ENCODE measurements at places on chromosomes 11 and 22.

DNA sequence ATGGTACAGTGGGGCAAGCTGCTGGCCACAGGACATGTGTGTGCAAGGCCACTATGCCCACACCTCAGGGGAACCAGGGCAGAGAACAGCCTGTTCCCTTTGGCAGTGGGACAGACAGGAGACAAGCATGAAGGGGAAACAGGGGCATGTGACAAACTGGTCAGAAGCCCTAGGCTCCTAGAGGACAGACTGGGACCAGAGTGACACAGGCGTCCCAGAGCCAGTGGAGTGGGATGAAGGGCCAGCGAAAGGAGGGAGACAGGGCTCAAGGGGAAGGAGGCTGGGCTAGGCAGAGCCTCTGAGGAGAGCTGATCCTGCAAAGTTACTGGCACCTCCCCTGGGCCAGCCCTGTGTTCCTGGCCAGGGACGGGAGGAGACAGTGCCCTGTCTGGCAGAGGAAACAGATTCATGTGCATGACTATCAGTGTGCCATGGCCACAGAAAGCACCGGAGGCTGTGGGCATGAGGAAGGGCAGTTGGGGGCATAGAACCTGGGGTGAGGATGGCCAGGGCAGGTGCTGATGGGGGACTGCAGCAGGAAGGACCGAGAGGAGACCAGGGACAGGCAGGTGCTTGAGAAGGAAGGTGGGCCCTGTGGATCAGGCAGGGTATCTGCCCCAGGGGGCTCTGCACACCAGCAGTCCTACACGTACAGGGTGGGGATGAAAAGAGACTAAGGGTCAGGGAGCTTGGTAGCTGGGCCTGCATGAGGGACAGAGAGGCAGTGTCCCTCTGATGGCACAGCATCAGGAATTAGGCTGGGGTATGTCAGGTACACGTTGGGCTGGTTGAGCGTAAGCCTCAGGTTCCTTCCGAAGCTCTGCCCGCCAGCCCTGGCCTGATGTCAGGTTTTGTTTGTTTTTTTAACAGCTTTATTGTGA lies 9.8 kb downstream of the DERL3 start:
- DNase-seq, result no peak

- no peak for DNase-seq
Observed at GRCh38 chr11:34909415-34909814, 6.8 kb downstream of the APIP start.

DNA sequence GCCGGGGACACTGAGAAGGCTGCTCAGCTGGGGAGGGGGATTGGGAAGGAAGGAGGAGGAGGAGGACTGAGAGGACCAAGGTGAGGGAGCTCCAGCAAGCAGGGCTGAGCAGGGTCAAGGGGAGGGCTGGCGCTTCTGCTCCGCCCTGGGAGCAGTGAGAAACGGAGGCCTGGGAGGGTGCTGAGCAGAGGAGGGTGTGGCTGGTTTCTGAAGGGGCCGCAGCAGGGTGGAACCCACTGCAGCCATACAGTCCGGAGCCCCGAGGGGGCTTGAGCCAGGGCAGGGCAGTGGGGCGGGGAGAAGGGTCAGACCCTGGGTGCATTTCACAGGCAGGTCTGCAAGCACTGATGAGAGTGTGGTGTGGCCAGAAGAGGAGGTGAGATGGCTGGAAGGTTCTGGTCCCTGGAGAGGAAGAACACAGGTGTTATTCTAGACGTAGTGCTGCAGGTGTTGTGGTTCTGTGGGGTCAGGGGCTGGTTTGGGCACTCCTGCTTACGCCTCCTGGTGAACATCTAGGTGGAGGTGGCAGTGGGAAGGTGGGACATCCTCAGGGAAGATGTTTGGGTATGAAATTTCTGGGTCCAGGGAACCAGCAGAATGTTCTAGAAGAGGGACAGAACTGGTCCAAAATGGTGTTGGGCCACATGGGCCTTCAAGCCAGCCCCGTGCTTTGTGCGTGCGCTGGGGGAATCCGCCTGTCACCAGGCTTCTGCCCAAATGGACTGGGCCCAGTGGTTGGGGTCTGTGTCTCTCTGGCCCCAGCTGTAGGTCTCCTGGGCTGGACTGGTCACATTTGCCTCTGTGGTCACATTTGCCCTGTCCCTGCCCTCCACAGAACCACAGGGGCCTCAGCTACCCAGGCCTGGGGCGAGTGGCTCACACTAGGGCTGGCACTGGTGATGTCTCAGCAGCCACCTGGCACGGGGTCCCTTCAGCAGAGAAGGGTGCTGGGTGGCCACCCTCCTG lies 714.7 kb downstream of the BRD1 start:
- DNase-seq, result no peak

- DNase-seq, result no peak
Observed at GRCh38 chr22:43315687-43316217, 27.4 kb downstream of the SCUBE1 start.

DNA sequence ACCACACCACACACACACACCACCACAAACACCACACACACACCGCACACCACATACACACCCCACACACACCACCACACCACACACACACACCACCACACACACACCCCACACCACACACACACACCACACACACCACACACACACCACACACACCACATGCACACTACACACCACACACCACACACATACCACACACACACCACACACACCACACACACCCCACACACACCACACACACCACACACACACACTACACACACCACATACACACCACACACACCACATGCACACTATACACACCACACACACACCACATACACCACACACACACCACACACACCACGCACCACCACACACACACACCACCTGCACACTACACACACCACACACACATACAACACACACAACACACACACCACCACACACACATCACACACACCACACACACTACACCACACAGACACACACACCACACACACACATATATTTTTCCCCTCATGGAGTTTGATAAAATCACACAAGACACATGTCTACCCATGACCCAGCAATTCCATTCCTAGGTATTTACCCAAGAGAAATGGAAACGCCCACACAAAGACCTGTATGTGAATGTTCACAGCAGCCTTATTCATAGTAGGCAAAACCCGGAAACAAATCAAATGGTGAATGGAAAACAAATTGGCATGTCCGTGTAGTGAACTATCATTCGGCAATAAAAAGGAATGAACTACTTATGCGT lies 14.3 kb downstream of the CD5 start:
- DNase-seq, result no peak

GRCh38 chr11:70397336-70397982 lies 870 bp upstream of the CTTN start:
- DNase-seq, result peak; percentile 25

- DNase-seq, result no peak
Observed at GRCh38 chr11:97607291-97608000, 1217.6 kb downstream of the JRKL start.

- no peak for DNase-seq
Observed at GRCh38 chr11:5277807-5278382, 8.2 kb upstream of the HBE1 start.

GRCh38 chr22:23509571-23510302 lies 70.4 kb downstream of the IGLL1 start:
- DNase-seq, result no peak

DNA sequence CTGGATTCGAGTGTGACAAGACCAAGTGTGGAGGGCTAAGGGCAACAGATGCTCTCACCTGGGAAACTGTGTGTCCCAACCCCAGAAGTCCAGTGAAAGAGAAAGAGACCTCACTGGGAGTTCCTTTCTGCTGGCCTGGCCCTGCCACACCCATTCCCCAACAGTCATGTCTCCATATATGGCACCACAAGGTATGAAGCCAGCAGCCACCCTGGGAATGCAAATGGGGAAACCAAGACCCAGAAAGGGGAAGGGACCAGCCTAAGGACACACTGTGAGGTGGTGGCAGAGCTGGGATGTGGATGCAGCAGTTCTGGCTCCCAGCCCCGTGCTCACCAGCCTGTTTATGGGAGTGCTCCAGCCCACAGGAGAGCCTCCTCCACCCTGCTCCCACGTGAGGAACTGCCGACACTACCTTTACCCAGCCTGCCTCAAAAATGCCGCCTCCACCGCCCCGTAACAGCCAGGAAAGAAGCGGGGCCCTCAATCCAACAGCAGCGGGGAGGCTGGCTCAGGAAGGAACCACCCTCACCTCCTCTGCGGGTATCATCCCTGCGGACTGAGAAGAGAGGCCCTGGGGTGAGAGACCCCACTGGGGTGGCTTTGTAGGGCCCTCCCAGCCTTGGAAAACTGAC lies 12.6 kb downstream of the LMO1 start:
- DNase-seq, result no peak

DNA sequence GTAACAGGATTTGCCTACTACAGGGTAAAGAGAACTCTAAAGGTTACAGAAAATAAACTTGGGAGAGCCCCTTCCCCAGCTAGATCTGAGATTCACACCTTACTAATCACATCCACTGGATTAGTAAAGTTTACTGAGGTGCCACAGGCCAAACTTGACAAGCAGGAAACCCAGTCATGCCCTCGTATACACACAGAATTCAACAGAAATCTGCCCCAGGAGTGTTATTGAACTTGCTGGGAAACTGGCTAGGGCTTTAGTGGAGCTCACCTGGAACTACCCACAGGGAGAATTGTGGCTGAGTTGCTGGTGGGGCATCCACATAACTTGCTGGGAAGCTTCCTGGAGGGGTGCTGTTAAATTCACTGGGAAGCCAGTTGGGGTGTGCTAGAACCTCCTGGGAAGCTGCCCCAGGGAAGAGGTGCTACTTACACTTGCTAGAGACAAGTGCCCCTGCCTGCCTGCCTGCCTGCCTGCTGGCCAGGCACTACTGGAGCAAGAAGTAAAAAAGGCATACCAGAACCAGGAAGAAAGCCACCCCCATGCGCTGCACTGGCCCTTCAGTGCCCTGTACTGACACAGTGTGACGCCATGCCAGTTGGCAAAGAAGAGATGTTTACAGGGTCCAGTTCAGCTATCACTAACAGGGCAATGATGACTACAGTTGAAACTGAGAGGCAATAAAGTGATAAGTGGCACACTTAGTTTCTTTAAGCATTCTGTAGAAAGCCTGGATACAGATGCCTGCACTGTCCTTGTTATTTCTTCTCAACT lies 106.5 kb downstream of the ALX4 start:
- DNase-seq, result no peak

GRCh38 chr22:35681454-35682052 lies 33.3 kb downstream of the APOL6 start:
- no peak for DNase-seq

- DNase-seq, result no peak
Observed at GRCh38 chr11:133663135-133663985, 131.1 kb upstream of the OPCML start.

- DNase-seq, result peak; percentile 49
Observed at GRCh38 chr11:68383976-68384501, 71.6 kb downstream of the LRP5 start.

DNA sequence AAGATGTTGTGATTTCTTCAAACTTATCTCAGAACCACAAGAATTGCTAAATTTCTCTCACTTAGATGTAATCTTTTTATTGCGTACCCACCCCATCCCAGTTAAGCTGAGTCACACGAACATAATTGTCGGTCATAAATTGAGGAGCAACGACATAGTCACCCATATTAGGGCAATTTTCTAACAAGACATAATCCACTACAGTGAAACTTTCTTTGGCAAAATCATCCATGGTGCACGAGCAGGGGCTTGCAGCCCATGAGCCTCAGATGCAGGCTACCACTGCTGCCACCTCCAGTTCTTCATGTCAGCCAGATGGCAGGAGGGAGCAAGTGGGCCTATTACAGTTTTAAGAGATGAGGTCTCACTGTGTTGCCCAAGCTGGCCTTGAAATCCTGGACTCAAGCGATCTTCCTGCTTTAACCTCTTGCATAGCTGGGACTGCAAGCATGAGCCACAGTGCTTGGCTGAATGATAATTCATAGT lies 70.3 kb upstream of the GRK2 start:
- DNase-seq, result peak; percentile 50

- DNase-seq, result peak; percentile 14
Observed at GRCh38 chr11:22130462-22131053, 62.3 kb upstream of the ANO5 start.

DNA sequence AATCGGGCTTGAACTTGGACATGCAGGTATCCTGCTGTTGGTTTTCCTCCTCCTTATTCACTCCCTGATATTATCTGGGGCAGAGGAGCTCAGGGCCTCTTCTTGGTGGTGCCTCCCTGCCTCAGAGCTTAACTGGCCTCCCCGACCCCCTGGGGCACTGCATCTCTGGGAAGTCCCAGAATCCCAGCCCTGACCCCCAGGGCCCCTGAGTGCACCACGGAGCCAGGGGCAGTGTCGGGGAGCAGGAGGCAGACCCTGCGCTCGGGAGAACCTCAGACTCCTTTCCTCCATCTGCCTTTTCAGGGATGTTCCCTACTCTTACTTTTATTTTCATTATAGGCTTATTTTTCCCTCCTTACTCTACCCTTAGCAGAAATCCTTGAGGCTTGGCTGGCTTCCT lies 537.0 kb downstream of the BRD1 start:
- DNase-seq, result no peak

GRCh38 chr11:73431396-73431795 lies 55.2 kb downstream of the RELT start:
- DNase-seq, result no peak

DNA sequence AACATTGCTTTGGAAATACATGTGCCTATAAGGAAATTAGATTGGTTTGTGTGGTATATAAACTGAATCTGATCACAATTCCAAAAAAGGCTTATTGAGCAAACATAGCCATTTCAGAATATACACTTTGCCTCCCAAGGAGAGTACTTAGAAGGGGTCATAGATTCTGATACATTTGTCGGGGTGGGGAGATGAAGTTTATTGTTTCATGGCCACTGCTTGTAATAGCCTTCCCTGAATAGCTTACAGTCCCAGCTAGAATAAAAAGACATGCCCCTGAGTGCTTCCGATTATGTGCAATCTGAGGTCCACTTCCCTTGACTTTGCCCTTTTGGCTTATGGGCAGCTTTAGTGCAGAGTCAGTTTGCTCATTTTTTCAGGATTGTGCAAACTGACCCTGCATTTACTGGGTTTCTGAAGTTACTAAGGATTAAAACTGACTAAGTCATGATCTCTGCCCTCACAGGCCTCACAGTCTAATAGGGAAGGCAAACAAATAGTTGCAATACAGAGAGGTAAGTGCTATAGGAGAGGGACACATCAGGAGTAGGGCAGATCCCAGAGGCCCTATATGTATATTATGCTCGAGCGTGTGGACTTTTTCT lies 184.2 kb downstream of the BLID start:
- peak; percentile 75 for DNase-seq

DNA sequence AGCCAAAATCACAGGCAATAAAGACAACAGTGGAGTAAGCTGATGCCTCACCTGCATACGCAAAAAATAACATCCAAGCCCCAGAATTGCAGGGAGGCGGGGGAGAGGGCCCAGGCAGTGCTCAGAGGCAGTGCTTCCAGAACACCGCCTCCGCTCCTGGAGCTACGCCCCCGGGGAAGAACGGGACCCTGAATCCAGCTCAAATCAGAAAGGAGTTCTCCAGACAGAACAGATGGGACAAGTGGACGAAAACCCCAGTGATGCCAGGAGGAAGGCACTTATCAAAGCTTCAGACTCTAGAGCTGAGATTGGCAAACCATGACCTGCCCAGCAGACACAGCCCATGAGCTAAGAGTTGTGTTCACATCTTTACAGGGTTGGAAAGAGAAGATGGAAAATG lies 683.9 kb downstream of the TBC1D22A start:
- DNase-seq, result no peak
